ENCODE measurements at places on chromosomes 2 and 18. TPM values are rescaled to one million over a fixed set of nuclear protein-coding genes. Genes with fewer than 3 reads are reported as not detected.

ATF2 gene
- 65.1 TPM for polyA plus RNA-seq

IL37 gene
- polyA plus RNA-seq, result not detected

RAB27B gene
- 4.0 TPM for polyA plus RNA-seq

ADRA2B gene
- 5.9 TPM for polyA plus RNA-seq

ANKRD62 gene
- not detected for polyA plus RNA-seq

FEV gene
- not detected for polyA plus RNA-seq

EMILIN2 gene
- 40.9 TPM for polyA plus RNA-seq

DES gene
- polyA plus RNA-seq, result 8.2 TPM

G6PC2 gene
- polyA plus RNA-seq, result 0.09 TPM

IL18R1 gene
- 3.7 TPM for polyA plus RNA-seq

MAPK4 gene
- 9.8 TPM for polyA plus RNA-seq

Data from renal pelvis (tissue), 12 donors.